DMS79 treated with DMSO at 0.1 percent for 48 hours (cell line): ENCODE measurements at places on chromosomes 2 and 18.

DNA sequence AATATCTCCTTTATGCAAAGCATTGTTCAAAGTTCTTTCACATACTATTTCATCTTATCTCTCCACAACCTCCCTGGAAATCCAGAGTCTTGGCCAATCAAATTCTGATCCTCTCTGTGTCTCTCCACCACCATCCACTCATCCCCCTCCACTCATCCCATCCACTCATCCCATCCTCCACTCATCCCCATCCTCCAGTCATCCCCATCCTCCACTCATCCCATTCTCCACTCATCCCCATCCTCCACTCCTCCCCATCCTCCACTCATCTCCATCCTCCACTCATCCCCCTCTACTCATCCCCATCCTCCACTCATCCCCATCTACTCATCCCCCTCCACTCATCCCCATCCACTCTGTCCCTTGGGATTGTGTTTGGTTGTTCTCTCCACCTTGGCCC is 101.1 kb downstream of the BCL2 start:
- no peak for DNase-seq

GRCh38 chr18:22385718-22386117 is 32.0 kb downstream of the CTAGE1 start:
- DNase-seq, result no peak

DNA sequence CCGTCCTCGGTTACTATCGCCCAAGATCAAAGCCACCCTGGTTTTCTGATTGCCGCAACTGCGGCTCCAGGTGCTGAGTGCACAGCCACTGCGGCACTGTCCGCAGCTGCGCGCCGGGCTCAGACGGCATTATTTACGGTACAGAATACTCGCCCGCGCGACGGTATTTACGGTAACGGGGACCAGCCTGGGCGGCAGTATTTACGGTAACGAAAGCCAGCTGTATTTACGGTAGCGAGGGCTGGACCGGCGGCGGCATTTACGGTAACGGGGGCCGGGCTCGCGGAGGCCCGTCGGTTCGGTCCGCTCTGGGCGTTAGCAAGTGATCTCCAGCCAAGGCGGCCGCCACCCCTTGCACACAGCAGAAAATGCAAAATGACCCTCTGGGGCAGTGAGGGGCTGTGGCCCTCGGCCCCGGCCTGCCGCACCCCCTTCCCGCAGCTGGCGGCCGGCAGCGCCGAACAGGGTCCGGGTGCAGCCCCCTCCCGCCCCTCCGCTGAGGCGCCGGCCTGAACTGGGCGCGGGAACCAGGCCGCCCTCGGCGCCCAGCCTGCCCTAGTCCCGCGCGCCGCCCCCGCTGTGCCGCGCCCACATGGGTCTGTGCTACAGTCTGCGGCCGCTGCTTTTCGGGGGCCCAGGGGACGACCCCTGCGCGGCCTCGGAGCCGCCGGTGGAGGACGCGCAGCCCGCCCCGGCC is at the start of gene GNAL:
Gene GNAL (plus strand): TSS at position 293 of the 697 bp plus-strand sequence. CDS start 300 bp downstream, at position 593.
- DNase-seq, result peak; percentile 36

DNA sequence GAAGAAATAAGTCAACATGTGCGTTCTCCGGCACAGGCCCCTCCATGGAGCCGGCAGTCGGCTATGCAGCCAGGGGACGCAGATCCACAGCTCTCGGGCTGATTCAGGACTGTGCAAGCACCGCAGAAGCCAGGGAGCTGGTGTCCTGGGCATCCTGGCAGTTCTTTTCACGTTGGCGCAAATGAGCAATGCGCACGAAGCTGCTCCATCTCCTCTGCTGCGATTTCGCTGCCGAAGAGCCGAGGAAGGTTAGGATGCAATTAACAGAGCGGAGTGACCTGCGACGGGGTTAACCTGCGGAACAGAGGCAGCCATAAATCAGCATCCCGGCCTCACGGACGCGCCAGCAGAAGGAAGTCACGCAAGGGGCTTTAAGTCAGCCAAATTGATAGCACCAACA is 107.1 kb upstream of the POU3F3 start:
- DNase-seq, result no peak

GRCh38 chr2:160812830-160813505 is 319.4 kb upstream of the RBMS1 start:
- DNase-seq, result no peak

DNA sequence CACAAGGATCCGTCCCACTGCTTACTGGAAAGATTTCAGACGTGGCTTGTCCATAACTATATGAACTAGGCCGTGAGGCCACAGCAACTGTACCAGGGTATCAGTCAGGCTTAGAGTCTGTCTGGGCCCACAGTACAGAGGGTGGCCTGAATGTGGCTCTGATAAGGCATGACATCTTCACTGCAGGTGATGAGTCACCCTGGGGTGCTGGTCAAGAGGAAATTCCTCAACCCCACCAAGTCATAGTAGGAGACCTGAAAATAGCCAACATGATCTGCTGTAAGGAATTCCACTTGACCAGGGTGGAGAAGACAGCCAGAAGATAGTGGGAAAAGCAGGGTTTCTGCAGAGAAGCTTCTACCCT is 107.7 kb downstream of the INHBB start:
- no peak for DNase-seq

DNA sequence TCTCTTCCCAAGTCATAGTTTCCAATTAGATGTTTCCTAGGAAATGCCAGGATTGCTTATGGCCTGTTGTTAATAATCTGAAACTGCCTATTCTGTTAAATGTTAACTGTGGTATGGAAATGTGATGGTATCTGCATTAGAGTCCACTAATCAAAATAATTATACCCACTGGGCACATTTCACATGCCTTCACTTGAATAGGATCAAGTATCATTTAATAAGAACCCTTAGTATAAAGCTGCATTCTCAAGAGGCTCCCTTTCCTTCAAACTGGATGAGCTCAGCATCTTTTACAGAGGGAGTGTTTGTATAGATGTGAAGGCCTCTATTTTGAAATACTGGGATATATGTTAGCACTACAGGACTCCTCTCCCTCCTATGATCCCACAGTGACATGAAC is 477.2 kb upstream of the VRK2 start:
- no peak for DNase-seq

DNA sequence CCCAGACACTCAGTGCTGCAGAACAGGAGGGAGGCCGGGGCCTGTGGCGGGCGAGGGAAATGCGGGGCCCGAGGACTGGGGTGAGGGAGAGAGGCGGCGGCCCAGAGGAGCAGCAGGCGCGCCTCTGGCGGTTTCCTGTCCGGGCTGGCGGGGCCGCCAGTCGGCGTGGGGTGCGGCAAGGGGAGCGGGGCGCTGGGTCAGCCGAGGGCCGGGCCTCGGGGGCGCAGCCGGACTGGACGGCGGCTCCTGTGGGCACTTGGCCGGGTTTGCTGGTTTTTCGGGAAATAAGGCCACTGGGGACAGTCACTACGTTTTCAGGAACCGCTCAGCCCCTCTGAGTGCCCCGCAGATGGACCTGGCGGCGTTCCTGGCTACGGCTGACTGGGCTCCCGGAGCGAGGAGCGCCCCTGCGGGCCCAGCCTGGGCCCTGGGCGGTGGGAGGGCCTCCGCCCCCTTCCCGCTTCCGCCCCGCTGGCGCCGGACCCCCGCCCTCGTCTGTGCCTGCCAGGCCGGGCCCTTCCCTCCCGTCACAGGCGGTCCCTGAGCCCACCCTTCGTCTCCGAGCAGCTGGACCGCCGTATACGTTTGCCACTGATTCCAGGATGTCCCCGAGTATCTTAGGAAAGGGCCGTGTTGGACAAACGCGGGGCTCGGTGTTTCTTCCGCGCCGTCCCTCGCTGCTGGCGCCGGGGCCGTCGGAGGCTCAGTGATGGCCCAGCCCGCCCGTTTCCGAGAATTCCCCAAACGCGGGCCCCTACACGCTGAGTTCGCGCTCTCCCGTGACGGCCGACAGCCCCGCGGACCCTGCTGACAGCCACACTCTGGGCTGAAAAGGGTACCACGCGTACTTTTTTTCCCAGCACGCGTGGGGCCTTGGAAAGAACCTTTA is 84.6 kb downstream of the FAM210A start:
- DNase-seq, result no peak

DNA sequence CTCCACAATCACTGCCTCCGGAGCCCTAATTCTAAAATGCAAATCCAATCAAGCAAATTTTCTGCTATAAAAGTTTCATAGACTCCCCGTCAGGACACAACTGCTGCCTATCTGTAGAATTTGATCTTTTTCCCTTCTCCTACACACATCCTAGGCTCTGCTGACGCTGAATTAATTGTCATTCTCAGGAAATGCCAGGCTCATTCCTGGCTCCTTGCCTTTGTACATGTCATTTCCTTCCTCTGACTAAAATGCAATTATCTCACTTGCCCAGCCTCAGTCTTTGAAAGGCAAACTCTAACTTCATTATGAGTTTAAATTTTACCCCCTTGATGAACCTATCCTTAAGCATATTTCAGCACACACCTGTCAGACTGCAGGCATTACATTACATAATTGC is 844.9 kb upstream of the CRIM1 start:
- no peak for DNase-seq

- no peak for DNase-seq
Observed at GRCh38 chr18:14104906-14105748, 27.1 kb downstream of the ZNF519 start.

DNA sequence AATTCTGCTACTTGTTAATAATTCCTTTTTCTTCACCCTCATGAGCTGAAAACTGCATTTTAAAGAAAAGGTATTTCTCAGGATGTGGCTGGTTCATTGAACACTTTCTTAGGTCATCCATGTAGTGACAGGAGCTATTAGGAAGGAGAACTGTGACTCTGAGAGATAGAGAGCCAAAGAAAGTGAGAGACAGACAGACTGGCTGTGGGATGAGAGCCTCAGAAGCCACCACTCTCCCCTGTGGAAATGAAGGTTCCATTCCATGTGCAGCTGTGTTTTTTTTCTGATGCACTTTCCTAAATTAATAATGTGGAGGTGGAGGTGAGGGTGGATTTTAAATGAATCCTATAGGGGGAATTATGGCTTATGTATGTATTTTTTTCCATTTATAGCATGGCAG is 113.3 kb downstream of the FAM210A start:
- DNase-seq, result no peak

- DNase-seq, result no peak
Observed at GRCh38 chr2:202023904-202024266, 9.8 kb upstream of the FZD7 start.

- peak; percentile 74 for DNase-seq
Observed at GRCh38 chr2:127197475-127198385, 22.4 kb downstream of the CYP27C1 start.

- DNase-seq, result peak; percentile 76
Observed at GRCh38 chr2:130391872-130392670, 36.2 kb downstream of the PTPN18 start.

GRCh38 chr2:131966256-131966655 is 195.5 kb downstream of the ANKRD30BL start:
- DNase-seq, result no peak

DNA sequence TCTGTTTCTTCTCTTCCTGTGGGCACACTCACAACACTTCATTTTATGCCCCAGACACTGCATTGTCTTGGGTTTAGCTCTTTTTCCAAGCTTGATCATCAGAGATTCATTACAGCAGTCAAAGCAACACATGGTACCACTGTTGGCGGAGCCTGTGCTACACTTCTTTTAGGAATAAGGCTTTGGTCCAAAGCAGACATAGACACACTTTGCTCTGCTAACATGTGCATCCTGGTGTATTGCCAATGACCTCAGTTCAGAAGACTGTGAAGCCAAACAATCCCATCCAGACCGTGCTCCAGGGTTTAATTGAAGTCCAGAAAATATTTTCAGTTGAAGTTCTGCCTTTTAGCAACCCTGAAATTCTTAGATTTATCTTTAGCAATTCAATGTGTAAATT is 354.6 kb upstream of the RAB12 start:
- no peak for DNase-seq

DNA sequence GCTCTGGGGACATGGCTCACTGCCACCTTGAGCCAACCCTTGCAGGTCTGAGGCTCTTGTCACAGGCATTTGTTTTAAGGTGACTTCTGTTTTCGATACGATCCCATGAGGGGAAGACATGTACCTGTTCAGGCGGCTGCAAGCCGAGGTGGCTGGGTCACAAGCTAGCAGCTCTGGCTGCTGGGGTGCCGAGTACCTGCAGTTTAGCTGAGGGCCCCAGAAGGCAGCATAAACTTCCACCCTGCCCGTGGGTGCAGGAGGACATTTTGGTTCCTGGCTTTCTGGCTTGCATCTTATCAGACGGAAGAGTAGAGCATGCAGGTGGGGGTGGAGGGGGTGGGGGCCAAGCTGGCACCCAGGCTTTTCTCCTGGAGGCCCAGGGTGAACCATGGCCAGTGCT is 28.4 kb downstream of the COA5 start:
- DNase-seq, result no peak

DNA sequence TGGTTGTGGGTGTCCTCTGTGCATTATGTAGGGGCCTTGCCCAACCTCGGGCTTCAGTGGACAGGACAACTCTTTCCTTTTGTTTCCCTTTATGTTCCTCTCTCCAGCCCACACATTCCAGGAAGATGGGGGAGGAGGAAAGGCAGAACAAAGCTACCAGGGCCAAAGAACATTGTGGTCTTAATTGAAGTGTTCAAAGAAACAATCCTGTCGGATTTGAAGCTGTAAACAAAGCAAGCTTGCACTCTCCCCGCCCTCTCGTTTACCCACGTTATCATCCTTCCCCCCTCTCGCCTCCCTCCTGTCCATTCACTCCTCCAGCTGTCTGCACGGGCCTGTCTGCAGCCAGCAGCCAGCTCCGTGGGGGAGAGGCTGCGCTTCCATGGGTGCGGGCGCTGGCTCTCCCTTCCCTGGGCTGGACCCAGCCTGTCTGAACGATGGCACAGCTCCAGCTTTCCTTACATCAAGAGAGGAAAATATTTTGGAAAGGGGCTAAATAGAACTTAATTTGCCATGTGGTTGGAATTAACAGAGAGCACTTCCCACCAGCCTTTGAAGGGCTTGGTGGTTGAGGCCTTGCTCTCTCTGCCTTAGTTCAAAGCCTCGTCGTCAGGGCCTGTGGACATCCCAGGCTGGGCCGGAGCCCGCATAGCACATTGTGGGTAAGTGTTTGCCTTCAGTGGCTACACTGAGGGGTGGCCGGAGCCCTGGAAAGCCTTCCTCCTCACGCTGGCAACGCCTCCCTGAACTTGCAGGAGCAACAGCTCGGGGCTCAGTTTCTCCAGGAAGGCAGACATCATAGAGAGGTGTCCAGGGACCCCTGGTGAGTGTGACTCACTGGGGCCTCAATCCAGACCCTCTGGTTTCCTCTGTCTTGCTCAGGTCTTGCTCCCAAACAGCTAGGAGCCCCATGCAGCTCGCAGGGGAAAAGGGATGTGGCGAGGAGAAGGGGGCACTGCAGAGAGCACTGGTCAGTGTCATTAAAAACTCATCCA is 60.6 kb upstream of the HS6ST1 start:
- no peak for DNase-seq

DNA sequence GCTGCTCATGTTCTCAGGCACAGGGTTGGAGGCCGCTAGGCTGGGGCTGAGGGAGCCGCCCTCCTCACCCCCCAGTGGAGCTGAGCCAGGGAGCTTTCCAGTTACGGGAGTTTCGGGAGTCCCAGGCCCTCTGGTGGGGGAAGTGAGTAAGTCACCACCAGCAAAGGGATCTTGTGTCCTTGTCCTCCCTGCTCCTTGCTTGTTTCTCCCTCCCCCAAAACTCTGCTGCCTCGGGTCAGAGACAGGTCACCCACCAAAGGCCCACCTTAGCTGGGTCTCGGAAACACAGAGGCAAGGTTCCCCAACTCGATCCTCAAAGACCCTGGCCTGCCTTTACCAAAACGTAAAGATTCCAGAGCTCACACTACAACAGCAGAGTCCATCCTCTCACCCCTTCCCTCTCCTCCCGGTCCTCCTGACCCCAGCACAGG is 60.5 kb upstream of the POMC start:
- DNase-seq, result peak; percentile 76

- no peak for DNase-seq
Observed at GRCh38 chr2:191758518-191759507, 80.9 kb downstream of the NABP1 start.

GRCh38 chr2:175003875-175004729 is 1.1 kb downstream of the CHN1 start:
- DNase-seq, result peak; percentile 74

- DNase-seq, result peak; percentile 54
Observed at GRCh38 chr18:74522635-74523548, 11.4 kb upstream of the CNDP1 start.
